ENCODE measurements at places on chromosomes 7 and 10.

DNA sequence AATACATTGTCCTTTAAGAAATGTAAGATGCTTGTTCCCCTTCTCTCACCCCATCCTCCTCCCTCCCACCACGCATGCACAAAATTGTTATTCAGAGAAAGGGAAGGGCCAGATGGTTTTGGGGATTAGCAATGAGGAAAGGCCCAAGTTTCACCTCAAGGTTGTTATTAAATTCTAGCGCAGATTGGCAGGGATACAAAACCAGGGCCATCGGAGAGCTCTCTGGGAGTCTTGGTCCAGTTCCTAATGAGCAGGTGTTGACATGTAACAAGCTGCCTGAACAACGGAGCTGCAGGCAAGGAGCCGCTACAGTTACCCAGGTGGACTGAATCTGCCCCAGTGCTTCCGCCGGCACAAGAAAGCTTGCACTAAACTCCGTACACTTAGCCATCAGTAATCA is 9.7 kb upstream of the ANK3 start:
- no peak for DNase-seq

GRCh38 chr10:82660205-82660604 is 785.2 kb downstream of the NRG3 start:
- no peak for DNase-seq

GRCh38 chr7:39686261-39686924 is 63.0 kb downstream of the RALA start:
- no peak for DNase-seq

DNA sequence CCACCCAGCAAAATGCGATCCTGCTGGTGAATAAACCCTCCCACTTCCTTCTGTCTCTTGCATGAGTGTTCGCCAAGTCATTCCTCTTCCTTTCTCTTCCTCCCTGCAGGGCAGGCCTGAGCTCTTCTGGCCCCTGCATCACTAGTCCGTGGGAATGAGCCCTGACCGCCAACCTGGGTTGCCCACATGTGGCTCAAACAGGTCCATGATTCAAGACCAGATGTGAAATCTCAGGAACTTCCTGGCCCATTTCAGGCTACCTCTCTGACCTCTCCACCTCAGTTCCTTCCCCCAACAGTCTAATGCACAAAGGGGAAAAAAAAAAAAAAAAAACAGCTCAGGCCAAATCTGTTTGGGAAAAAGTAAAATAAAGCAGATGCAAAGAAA is 5.4 kb upstream of the YWHAG start:
- DNase-seq, result peak; percentile 52

DNA sequence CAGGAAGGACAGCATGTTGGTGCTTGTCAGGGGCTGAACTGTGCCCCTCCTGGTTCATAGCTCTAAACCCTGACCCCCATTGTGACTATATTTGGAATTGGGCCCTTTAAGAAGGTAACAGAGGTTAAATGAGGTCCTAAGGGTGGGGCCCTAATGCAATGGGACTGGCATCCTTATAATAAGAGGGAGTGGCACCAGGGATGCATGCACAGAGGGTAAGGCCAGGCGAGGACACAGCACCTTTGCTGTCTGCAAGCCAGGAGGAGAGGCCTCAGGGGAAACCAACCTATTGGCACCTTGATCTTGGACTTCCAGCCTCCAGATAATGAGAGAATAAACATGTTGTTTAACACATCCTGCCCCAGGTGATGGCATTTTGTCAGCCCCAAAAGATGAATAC is 61.3 kb upstream of the EBF3 start:
- no peak for DNase-seq

DNA sequence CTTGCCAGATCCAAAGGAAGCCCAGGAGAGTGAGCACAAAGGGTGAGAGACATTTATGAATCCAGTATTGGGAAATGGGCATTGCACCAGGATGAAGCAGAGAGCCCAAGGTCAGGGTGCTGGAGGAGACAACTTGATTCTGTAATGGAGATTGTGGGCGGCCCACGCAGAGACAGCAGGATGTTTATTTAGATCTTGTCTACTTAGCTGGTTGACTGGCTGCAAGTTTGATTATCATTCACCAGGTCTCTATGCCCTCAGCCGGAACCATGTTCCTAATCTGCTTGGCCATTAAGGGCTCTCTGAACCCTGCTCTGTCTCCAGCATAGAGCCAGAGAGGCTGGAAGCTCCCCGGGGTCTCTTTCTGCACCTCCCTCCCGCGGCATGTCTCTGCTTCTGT is 188.7 kb downstream of the PLXNA4 start:
- no peak for DNase-seq

DNA sequence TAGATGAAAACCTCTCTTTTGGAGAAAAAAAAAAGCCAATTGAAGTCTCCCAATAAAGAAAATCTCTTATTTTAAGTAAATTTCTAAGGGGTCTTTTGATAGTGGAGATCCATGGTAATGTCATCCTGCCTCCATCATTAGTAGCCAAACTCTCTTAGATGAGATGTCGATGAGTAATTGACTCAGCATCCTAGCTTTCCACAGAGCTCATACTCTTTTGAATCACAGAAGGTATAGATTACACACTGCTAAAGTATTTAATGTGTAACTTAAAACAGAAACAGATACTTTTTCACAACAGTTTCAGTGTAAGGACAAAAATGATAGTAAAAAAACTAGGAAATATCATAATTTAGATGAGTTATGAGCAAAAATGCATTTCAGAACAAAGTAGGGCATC is 19.4 kb downstream of the MAGI2 start:
- DNase-seq, result no peak

GRCh38 chr10:60139798-60140566 is 233.6 kb upstream of the CCDC6 start:
- no peak for DNase-seq

GRCh38 chr10:95798096-95798855 is 42.3 kb downstream of the ENTPD1 start:
- no peak for DNase-seq

DNA sequence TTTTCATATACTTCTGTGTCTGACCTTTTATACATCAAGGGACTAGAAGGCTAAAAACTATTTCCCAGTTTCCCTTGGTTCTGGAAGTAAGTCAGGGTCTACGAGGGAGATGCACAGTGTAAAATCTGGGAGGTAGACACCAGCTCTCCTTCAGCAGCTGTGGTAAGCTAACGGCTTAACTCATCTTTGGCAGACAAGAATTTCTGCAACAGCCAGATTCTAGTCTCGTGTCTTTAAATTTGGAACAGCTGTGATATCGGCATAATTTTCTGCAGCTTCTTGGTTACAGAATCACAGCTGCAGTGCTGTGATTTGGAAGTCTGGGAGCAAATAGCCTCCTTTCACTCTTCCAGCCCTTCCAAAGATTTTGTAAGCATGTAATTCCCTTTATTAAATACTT is 37.4 kb upstream of the ABCB4 start:
- DNase-seq, result no peak

DNA sequence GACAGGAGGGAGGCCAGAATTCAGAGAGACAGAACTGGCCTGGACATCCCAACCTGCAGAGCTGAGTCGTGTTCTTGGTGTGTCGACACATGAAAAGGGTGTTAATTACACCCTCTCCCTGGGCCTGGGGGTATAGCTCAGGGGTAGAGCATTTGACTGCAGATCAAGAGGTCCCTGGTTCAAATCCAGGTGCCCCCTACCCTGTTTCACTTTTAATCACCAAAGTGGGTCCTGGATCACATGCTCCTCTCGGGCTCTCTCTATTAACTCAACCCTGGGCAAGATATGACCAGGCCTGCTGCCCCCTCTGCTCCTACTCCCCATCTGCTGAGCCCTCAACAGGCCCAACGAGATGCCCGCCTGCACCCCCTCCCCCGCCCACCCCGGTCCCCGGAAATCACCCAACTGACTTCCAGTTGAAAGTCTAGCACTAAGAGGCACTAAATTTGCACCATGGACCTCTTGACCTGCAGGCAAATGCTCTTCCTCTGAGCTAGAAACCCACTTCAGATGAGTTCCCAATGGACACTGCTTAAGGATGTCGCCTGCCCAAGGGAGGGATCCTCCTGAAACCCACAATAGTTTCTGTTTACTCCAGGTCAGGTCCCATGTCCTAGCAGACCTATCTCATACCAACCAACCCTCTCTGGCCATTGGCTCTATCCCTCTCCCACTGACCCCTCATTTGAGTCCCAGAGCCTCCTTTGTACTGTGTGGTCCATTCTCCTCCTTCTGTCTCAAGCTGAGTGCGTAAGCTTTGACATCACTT is 137.6 kb downstream of the ZNF467 start:
- no peak for DNase-seq

- DNase-seq, result no peak
Observed at GRCh38 chr7:90483251-90483650, 13.8 kb downstream of the PTTG1IP2 start.

DNA sequence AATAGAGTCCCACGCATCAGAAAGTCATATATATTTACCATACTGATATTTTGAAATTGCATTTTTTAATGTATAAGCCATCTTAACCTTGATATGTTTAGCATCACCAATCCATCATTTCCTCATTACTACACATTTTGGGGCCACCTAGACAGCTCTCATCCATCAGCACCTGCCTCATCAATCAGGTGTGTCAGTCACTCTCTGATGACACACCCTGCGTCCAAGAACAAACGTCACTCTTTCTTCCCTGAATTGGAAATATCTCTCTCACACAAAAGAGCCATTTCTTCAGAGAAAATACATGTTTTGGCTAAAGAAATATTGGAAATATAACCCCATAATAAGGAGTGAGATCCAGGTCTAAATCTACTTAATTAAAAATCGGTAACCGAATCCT is 38.9 kb upstream of the RSU1 start:
- no peak for DNase-seq

- no peak for DNase-seq
Observed at GRCh38 chr10:95273393-95274312, 17.1 kb downstream of the PDLIM1 start.

DNA sequence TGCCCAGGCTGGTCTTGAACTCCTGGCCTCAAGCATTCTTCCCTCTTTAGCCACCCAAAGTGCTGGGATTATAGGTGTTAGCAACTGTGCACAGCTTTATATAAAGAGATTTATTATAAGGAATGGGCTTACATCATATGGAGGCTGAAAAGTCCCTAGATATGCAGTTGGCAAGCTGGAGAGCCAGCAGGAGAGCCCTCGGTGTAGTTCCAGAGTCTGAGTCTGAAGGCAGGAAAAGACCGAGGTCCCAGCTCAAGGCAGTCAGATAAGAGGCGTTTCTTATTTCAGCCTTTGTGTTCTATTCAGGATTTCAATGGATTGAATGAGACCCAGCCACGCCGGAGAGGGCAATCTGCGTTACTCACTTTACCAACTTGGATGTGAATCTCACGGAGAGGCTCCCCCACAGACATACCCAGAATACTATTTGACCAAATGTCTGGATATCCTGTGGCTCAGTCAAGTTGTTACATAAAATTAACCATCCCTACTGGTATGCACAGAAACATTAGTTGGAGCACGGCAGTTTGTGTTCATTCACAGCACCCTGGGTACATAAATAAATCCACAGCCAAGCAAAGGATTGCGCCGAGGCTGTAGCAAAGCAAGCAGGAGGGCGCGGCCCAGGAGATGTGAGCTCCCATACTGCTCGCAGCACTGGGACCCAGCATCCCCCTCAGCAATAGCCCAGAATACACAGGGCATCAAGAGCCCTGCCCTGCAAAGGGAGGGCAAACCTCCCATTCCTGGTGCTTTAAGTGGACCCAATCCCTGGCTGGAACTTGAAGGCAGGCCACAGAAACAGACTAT is 158.4 kb upstream of the ZNF32 start:
- DNase-seq, result no peak

GRCh38 chr10:78942091-78942501 is 126.7 kb upstream of the ZMIZ1 start:
- DNase-seq, result no peak

DNA sequence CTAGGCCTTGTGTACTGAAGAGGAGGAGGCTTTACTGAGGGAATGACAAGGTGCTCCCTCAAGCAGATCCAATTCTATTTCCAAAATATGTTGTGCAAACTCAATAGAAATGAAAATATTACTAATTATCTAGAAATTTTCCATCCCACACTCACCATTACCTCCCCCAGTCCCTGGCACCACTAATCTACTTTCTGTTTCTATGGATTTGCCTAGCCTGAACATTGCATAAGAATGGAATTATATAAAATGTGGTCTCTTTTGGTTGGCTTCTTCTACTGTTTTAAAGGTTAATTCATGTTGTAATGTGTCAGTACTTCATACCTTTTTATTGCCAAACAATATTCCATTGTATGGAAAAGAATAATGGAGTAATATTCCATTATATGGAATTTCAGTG is 18.7 kb upstream of the NUB1 start:
- DNase-seq, result no peak

GRCh38 chr10:17226891-17227303 is 1.1 kb upstream of the VIM start:
- DNase-seq, result no peak

DNA sequence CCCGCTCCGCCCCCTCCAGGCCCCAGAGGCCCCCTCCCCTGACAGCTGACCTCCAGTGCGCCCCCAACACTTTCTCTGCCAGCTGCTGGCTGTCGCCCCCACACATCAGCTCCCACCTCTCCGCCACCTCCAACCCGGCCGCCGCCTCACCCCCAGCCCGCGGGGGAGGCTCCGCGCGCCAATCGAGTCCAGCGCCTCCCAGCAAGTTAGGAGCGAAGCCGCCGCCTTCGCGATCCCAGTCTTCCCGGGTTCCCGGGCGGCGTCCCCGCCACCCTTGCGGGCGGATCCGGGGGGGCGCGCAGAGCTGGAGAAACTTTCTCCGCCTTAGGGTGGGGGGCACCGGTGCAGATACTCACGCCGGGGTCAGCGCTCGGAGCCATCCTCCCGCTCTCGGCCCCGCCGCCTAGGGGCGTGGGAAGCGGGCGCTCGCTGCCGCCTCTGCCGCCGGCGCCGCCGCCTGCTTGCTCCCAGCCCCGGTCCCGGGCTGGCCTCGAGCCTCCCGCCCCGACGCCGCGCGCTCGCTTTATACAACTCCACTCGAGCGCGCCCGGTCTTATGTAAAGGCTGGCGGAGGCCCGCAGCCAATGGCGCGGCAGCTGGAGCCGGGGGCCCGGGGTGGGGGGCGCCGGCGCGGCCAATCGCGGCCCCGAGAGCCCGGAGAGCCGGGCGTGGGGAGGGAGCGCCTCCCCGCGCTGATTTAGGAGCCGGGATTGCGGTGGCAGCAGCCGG is at the start of gene CRTAC1:
TSS of gene CRTAC1 (minus strand) at position 529 of the 729 bp plus-strand sequence. CDS start at position 380, 149 bp downstream.
- DNase-seq, result peak; percentile 21

GRCh38 chr7:82393076-82393839 is 50.3 kb downstream of the CACNA2D1 start:
- DNase-seq, result no peak

Data from hematopoietic multipotent progenitor cell treated with erythropoietin and hydrocortisone succinate and interleukin-3 and kit ligand, for 6 days (in vitro differentiated cells).